ENCODE measurements at places on chromosomes 1 and 21.

GRCh38 chr1:23168079-23168444 is 594 bp downstream of the LUZP1 start:
- no peak for DNase-seq

DNA sequence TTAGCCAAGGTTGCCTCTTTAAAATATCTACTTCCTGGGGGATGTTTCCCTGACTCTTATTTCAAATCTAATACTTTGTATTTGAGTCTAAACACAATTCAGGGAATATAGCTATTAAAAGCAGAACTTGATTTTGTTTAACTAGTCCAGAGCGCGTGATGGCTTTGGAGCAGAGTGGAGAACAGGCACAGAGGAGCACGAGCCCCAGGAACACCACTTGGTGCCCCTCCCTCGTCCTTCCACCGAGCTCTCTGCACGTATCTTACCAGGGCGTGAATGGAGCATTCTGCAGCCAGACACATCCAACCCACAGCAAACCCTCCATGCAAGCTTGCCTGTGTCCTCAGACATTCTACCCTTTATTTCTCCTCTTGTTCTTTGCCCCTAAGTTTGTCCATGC is 14.1 kb downstream of the KIF26B start:
- no peak for DNase-seq

- no peak for DNase-seq
These were observed 54.4 kb upstream of the TINAGL1 start for GRCh38 chr1:31521761-31522555.

- DNase-seq = no peak
These were observed 12.2 kb downstream of the ALG6 start for GRCh38 chr1:63379583-63379982.

GRCh38 chr1:11848373-11848700 is 754 bp upstream of the NPPA start:
- no peak for DNase-seq
